ENCODE measurements at places on chromosomes 5 and 9. TPM values are rescaled to one million over a fixed set of nuclear protein-coding genes. Genes with fewer than 3 reads are reported as not detected.

WNT8A gene
- not detected for total RNA-seq

IRX4 gene
- not detected for total RNA-seq

GRXCR2 gene
- not detected for total RNA-seq

COL15A1 gene
- 5.8 TPM for total RNA-seq

CCDC192 gene
- total RNA-seq, result not detected

SNCB gene
- 1.8 TPM for total RNA-seq

PCDHB8 gene
- total RNA-seq, result 0.88 TPM

HTR1A gene
- not detected for total RNA-seq

PCDHB6 gene
- total RNA-seq, result 0.05 TPM

FABP6 gene
- not detected for total RNA-seq

PCDHB10 gene
- total RNA-seq, result 1.3 TPM

ZNF608 gene
- 30.9 TPM for total RNA-seq

GRCh38 chr5:137616046-137616445 is 116.9 kb upstream of the SPOCK1 start:
- no peak for DNase-seq

GRCh38 chr5:23977997-23978396 is 470.6 kb downstream of the PRDM9 start:
- DNase-seq, result no peak

GRCh38 chr9:95499046-95499676 is 17.6 kb downstream of the PTCH1 start:
- no peak for DNase-seq

GRCh38 chr5:129696636-129697035 is 51.3 kb upstream of the MINAR2 start:
- DNase-seq, result no peak

GRCh38 chr9:89357331-89358197 is 39.3 kb downstream of the SECISBP2 start:
- no peak for DNase-seq

DNA sequence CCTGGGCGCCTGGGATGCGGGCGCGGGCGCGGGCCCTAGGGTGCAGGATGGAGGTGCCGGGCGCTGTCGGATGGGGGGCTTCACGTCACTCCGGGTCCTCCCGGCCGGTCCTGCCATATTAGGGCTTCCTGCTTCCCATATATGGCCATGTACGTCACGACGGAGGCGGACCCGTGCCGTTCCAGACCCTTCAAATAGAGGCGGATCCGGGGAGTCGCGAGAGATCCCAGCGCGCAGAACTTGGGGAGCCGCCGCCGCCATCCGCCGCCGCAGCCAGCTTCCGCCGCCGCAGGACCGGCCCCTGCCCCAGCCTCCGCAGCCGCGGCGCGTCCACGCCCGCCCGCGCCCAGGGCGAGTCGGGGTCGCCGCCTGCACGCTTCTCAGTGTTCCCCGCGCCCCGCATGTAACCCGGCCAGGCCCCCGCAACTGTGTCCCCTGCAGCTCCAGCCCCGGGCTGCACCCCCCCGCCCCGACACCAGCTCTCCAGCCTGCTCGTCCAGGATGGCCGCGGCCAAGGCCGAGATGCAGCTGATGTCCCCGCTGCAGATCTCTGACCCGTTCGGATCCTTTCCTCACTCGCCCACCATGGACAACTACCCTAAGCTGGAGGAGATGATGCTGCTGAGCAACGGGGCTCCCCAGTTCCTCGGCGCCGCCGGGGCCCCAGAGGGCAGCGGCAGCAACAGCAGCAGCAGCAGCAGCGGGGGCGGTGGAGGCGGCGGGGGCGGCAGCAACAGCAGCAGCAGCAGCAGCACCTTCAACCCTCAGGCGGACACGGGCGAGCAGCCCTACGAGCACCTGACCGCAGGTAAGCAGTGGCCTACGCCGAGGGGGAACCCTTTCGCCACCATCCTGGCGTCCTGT is at the start of gene EGR1:
Gene EGR1, plus strand, starts transcription at position 219 of the 864 bp plus-strand sequence. Its CDS starts 283 bp downstream, at position 502.
- no peak for DNase-seq

DNA sequence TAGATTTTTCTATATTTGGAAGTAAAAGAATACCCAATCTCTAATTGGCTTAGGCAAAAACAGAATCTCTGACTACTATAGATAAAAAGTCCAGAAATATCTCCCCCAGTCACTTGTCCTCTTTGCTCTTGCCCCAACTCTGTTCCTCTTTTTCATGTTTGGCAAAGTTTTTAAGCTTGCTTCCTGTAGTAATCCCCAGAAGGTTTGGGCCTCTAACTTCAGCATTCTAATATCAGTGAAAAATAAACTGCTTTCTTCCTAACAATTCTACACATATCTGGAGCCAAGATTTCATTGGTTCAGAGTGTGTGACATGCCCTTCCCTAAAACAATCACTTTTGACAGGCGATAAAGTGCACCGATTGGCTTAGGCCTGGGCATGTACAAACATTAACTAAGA is 1680.3 kb downstream of the MAT2B start:
- DNase-seq, result no peak

DNA sequence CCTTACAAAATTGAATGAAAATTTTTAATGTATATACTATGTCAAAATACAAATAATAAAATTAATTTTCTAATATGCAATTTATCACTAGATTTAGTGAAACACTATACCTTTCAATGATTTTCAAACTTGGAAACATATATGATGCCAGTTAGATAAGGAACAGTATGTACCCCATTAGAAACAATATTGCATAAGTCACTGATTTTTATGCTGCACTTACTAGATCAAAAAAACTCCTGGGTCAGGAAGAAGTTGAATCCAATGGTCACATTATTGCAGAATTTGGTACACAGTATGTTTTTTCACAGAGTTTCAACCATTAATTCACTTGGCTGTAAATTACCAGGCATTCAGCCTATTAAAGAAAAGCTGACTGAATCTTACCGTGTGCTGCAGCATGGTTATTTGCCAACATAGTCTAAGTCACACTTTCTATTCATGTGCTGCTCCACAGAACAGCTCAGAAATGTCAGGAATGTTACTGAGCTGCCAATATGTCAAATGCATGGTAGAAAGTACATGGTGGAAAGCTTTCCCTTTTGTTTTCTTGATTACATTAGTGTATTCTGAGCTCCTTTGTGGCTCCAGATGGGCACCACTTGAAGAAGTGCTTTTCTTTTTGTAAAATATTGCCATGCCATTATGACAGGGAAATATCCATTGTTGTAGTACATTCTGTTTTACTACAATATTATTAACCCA is 9.9 kb upstream of the PRR16 start:
- no peak for DNase-seq

GRCh38 chr9:123883634-123884033 is 46.3 kb downstream of the DENND1A start:
- DNase-seq, result no peak

DNA sequence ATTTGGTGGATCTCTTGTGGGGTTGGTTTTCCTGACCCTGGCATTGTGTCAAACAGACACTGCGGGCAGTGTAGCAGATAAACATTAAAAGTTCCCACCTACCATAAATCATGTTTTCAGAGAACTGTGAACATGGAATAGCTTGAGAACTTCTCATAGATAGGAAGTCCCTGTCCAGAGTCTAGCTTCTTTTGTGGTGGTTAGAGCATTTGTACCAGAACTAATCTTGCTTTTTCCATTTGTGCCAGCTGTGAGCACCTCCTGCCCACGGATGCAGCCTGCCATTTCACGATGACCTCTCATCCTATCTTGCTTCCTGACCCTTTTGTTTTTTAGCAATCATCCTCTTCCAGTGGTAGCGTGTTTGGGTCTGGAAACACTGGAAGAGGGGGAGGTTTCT is 61.4 kb downstream of the FAM78A start:
- DNase-seq, result no peak

DNA sequence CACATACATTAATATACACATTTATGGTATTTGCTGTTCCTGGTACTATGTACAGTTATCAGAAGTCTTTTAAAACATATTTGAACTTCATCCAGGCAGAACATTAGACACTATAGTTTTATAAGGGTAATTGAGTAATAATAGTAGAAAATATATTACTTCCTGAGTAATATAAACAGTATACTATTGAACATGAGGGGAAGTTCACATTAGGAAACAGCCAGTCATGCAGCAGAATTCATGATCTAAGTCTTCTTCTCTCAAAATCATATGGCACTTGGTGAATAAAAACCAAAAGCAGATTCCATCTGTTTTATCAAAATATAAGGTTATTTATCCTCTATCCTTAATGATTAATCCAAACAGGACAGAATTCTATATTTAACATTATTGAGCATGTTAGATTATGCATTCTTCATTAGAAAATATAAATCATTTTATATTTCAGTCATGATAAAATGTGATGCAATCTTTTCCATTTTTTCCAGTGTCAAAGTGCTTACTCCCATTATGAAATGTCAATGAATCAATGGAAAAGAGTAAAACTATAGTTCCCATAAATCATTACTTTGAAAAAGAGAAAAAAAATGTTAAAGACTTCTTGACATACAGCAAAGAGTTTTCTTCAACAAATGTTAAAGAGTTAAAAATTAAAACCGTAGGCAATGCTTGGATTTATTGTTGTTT is 584.3 kb upstream of the TUSC1 start:
- DNase-seq, result no peak

DNA sequence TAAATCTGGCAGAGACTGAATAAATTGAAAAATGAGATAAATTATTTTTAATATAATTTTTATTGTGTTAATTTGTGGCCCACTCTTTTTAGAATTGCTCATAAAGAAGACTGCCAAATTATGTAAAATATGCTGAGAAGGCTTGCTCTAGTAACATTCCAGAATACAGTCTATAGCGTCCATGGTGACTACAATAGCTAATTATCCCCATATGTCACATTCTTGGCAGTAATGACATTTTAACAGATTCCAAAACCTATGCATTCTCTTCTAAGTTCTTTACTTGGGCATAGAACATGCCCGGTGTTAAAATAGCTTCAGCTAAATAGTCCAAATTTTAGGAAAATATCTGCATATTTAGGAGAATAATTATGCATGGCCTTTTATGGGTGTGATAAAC is 697.0 kb upstream of the SEMA6A start:
- DNase-seq, result no peak

DNA sequence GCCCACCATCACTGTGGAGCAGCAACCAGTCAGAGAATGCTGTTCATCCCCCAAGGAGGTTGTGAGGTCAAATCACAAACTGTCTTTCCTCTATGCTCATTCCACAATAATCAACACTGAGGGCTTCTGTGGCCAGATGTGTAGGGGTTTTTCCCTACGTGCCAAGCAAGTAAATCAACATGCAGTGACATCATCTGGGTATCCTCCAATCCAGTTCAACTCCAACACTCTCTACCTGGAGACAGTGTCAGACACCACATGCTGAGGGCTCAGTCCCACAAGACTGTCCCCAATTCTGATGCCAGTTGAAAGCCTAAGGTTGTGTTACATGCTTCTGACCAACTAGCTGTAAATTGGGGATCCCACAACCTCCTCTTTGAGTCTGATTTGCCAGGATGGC is 57.3 kb upstream of the DMRT1 start:
- no peak for DNase-seq

DNA sequence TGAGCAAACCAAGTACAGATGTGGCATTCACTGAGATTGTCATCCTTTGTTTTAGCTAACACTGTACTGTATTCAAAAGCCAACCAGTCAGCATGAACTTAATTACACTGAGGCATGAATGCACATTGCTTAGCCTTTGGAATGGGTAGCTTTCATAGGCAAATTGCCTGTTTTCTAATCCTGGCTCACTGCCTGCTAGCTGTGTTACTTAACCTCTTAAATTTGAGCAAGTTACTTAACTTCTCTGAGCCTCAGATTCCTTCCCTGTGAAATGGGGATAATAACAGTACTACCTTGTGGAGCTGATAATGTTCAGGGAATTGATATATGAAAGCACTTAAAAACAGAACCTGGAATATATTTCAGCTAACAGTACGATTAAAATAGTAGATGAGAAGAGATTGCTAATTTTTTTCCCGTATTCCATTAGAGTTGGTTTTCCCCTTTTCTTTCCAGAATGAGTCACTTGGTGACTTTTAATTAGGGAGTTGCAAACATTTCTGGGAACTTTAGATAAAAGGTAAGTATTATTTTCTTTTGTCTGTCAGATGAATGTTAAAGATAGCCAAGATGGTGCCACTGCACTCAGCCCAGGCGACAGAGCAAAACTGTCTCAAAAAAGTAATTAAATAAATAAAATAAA is 43.9 kb downstream of the ARRDC3 start:
- no peak for DNase-seq

DNA sequence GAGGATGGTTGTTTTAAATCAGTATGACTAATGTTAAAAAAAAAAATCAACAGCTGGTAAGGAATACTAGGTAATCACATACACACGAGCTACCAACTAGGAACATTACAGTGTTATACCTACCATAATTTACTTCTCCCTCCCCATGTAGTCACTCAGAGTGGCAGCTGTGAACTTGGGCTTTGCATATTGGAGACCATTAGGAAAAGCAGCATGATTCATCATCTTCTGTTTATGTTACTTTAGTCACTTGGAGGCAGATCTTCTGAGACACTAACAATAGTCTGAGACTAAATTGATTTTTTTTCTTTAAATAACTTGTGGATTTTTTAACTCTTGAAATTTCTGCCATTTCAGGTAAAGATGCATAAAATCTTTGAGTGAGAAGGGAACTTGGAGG is 141.5 kb upstream of the NR4A3 start:
- no peak for DNase-seq

DNA sequence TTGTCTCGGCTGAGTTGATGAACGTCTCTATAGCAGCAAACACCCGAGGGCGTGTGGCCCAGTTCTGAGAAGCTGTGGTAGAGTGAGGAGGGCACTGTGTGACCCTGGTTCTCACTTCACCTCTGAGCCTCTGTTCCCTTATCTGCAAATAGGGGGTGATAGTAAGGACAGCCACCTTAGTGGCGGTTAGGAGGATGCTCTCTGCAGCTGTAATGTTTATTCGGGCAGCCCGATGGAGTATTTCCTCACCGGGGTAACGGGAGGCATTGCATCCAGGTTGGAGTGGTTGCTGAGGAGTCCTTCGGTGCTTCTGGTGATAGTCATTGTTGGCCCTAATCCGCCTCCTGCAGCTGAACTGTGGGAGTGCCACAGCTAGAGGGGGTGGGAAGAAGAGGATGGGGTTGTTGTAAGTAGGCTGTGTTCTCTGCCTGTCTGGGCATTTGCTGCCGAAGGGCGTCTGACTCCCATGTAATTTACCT is 13.9 kb downstream of the PRRC2B start:
- no peak for DNase-seq

- DNase-seq, result peak; percentile 34
Observed at GRCh38 chr9:131618071-131618479, 72.8 kb downstream of the PRRT1B start.

DNA sequence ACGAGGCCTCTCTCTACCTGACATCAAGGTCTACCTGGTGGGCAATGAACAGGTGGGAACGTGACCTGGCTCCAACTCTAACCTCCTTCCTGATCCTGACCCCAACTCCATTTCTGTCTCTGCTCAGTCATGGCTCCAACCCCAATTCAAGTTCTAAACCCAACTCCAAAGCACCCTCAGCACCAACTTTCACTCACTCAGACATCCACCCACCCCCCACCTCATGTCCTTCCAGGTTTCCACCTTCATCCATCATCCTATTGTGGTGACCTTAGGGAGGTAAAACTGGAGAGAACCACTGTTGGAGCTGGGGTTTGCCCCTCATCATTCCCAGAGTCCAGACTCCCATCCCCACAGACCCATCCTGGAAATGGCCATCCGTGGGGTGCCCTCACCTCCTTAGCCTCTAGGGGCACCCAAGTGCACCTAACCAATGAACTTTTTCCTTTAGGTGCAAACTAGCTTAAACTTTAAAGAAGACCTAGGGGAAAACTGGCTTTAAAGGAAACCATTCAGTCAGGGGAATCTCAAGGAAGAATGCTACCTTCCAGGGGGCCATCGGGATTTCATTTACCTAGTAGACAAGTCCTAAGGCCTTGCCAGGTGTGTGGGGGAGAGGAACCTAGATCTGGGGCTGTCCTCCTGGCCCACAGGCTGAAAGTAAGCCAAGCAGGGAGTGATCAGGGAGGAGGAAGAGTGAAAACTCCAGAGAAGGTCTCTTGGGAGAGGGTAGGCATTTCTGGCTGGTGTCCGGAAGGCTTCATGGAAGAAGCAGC is 11.3 kb downstream of the RGS14 start:
- DNase-seq, result no peak
